HL-60 (cell line): ENCODE measurements at places on chromosomes 3 and 15.
A peak's percentile ranks its signal among the peaks of the same experiment; 100 is the strongest.

GRCh38 chr15:51183076-51183475 lies 88.4 kb upstream of the TNFAIP8L3 start:
- DNase-seq = no peak

DNA sequence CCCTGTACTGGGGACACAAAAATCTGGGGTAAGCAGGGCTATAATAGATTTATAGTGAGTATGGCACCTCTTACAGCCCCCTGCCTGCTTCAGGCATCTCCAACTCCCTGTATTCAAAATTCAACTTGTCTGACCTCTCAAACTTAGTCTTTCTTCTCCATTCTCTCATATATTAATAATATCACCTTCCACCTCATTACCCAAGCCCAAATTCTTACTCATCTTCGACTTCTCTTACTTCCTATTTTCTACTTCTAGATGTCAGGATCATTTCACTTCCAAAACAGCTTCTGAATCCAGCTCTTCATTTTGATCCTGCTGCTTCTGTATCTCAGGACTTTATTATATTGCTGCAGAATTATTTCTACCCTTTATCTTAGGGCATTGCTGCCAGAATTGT lies 290.7 kb downstream of the CHST2 start:
- no peak for DNase-seq

DNA sequence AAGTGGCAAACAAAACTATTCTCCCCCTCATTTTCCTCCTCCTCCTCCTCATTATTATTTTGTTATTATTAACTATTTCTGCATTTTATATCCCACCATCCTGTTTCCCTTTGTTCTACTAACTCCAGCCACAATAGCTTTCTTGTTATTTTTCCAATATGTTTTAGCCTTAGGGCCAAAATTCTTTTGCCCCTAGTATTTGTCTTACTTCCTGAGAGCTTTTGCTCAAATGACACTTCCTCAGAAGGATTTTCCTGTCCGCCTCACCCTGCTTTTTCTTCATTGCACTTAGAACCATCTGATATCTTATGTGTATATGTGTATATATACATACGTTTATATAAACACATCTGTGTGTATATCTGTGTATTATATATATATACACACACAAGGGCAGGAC lies 32.7 kb upstream of the NUDT16 start:
- DNase-seq = no peak

GRCh38 chr15:87492321-87492720 lies 764.2 kb downstream of the NTRK3 start:
- DNase-seq = no peak

DNA sequence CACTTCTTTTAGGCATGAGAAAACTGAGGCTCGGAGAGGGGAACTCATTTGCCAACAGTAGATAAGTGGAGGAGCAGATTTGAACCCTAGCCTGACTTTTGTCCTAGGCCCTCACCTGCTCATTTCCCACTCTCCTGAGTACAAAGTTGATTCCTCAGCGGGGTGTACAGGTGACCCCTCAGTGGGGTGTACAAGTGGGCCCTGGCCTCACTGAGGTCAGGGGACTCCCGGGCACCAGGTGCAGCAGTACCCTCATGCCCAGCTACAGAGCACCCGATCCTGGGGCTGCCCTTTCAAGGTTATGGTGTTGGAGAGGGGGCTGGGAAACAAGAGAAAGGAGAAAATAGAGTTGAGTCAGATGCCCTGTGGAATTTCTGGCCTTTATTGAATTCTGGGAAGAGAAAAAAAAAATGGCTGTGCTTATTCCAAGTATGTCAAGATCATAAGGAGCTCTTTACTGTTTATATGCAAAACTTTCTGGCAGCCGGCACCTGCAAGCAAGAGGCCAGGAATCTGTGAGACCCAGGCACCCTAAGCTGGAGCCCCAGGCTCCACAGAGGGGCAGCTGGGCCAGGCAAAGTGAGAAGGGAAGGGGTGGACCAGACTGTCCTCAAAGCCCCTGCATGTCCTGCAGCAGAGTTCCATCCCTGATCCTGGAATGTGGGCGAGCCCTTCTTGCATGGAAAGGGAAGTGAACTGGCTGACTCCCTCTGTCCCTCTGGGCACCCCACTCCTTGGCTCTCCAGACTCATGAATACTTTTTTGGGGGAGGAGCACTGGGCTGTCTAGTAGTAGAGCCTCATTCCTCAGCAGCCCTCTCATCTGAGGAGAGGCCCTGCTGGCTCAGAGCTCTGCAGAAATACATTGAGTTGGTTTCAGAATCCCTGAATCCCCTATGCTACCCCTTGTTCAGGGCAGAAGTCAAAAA lies 43.1 kb downstream of the AMOTL2 start:
- DNase-seq = no peak

DNA sequence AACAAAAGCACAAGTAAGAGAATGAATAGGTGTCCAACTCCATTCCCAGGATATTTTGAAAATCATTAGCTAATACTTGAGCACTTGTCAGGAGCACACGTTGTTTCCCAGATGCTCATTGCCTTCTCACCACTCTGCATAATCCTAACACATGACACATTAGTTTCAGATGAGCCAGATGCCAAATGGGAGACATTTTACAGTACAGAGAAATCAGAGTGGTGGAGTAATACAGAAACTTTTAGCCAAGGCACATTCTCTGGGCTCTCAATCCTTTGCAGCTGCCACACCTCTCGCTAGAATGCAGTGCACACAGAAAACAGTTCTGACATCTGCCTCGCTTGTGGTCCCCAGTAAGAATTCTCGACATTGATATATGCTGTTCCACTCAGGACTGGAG lies 76.6 kb downstream of the P3H2 start:
- DNase-seq = no peak

DNA sequence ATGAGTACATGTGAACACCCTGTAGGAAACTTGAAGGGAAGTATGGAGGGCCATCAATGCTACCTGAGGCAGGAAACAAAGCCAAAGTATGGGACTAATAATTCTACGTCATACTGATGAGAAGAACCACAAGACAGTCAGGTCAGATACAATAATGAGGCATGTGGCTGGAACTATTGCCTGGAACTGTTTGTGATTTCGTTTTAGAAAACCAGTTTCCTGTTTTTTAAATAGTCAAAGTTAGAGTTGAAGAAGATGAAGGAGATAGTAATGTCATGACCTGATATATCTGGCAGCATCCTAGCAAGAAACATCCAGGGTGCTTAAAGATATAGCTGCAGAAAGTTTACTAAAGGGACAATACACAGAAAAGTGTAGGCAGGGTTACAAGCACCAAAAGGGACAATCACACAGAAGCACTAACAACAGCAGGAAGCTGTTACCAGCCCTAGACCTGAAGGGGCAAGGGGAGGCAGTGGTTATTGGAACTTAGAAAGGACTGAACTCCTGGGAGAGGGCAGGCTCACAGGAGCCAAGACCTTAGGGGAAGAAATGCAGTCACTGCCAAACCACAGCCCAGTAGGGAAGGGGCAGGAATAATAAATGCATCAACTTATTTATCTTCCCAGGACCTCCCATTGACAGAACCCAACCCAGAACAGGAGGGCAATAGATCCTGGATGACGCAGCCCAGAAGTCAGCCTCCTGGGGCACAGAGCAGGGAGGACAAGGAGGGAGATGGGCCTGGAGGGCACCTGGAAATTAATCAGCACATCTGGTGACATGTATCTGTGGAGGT lies 302.1 kb upstream of the STT3B start:
- no peak for DNase-seq

- DNase-seq = no peak
These were observed 175.4 kb downstream of the ATP10A start for GRCh38 chr15:25687689-25688088.

DNA sequence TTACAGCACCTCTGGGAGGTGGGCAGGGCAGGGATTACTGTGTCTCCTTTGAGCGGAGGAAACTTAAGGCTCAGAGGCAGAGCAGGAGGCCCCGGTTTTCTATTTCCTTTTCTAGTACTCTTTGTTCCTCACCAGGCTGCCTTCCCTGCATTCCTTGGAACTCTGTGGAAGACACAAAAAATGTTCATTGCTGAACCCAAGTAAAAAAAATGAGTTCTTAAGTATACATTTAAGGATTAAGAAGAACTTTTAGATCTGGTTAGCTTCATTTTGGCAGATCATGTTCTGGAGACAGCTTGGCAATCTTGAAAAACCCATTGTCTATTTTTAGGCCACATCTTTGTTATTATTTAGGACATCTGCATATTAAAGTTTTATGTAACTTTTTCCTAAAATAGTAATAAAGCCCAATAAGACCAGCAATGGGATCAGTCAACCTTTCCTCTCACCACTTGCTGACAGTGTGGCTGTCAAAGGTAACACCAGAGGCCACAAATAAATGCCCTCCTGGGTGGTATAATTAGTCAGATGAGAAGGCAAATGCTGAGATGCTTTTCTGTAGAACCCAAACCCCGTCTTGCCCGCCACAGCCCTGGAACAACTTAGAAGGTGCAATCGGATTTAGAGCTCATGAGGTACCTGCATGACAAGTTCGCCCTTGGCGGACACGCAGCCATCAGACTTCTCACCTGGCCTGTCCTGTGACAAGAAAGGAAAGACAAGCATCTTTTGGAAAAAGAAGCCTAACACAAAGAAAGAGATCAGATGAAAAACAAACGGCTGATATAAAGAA lies 97.2 kb downstream of the DGKG start:
- DNase-seq = no peak

DNA sequence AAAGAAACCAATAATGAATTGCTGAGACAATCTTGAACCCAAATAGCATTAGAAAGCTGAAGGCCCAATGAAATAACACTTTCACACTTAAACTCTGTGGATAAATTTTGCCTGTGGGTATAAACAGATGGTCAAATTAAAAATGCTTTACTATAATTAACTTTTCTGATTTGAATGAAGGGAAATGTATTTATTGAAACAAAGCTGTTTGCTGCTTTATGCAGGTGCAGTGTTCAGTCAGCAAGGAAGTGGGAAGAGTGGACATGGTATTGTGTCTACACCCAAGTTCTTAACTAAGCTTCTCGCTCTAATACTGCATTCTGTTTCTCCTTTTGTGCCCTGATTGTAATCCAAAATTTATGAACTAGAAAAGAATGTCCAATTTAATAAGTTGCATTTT lies 31.8 kb downstream of the NME9 start:
- no peak for DNase-seq

DNA sequence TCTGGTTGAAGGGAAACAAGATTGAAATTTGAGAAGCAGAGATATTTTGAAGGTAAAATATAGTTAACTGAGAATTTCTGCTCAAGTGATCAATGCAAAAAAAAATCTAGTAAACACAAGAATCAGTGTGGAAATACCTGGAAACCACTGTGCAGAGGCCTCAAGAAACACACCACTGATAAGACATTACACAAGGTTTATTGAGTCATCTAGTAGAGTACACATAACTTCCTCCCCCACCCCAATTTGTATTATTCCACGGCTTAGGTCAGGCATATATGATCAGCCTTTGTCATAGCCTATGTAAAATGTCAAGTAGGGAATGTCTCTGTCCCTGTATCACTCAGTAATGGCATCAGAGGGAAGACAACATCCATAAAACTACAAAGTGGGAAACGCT lies 447.8 kb upstream of the BCHE start:
- peak; percentile 1 for DNase-seq

DNA sequence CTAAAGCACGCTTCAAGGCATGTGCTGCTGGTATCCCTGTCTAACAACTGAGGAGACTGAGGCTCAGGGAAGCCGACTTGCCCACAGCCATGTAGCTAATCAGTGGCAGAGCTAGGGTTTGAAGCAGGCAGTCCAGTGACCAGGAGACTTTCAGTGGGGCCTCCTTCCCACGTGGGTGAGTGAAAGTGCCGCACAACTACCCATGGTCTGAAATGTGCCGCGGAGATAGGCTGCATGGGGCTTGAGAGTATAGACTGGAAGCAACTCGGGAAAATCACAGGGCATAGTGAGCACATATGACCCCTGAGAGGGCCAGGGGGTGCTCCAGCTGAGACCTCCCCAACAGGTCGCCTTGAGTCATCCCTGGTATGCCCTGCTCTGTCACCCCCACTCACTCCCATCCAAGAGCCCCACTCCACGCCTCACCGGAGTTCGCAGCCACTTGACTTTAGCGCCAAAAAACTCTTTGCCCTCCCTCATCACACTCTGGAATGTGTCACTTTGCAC lies 19.1 kb downstream of the FAM174B start:
- DNase-seq = no peak

DNA sequence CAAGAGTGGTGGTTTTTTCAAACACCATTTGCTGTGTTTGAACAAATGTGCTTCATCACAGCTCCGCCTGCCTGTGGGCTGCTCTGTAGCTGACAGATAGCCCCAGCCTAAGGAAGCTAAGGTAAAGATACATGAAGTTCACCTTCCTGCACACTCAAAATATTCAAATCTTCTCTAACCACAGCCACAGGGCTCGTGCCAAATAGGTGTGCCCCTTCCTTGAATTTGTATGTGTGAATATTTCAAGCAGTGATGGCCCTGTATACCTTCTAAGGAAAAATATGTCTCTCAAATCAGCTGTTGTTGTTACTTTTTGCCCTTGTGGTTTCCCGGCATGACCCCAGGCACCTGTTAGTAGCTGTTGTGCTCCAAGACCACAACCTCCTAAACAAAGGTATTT lies 92.8 kb downstream of the CCNL1 start:
- DNase-seq = no peak

- DNase-seq = no peak
These were observed 1.2 kb downstream of the ZBTB11 start for GRCh38 chr3:101675709-101676215.

DNA sequence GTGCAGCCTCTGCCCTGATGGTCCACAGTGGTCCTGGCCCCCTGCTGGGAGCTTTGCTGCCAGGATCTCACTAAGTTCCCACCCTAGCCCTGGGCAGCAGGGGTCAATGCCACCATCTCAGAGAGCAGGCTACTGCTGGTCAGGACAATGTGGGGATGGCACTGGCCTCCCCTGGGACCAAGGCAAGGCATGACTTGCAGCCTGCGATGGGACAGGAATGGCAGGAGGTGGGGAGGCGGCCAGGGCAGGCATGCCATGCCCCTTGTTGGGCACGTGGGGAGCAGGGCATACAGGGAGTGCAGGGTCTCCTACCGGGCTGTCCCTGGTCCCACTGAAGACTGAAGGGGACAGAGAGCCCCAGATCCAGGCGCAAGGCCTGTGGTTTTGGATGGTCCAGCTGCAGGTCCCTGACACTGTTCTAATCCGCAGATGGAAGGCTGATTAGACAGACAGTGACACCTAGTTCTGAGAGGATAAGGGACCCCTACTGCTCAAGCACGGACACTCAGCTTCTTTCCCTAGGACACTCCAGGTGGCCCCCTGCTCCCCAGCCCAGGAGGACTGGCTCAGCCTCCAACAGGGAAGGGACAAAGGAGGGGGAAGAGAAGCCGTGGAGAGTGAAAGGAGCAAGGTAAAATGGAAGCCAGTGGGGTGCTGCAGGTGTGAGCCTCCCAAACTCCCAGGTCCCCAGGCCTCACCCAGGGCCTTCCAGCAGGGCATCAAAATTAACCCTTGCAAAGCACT lies 69.2 kb upstream of the RPL32 start:
- DNase-seq = no peak

- no peak for DNase-seq
These were observed 11.5 kb downstream of the UBP1 start for GRCh38 chr3:33428734-33429133.
